ENCODE measurements at places on chromosomes 1 and 21. TPM values are rescaled to one million over a fixed set of nuclear protein-coding genes. Genes with fewer than 3 reads are reported as not detected.
A peak's percentile ranks its signal among the peaks of the same experiment; 100 is the strongest.

DNA sequence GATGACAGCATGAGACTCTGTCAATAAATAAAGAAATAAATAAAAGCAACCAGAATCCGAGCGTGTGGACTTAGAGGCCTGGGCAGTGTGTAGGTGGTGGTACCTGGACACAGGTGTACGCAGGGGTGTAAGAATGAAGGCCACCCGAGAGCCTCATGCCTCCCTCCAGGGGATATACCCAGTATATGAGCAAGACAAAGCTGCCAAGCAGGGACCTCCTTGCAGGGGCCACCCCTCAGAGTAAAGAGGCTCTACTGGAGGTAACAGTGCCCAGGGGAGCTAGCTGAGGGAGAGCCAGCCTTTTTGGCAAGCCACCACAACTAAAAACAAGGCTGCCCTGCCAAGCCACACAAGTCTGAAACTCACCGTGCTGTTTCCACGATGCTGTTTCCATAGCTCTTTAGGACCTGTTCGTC lies 179.2 kb upstream of the RAB4A start:
- DNase-seq = no peak

CLCNKB gene
- 2.9 TPM for total RNA-seq

- DNase-seq = no peak
Observed at GRCh38 chr21:38205940-38206339, 50.9 kb upstream of the KCNJ15 start.

ZFP69 gene
- 2.6 TPM for total RNA-seq

- DNase-seq = peak; percentile 76
Observed at GRCh38 chr1:32413507-32414185, 19.4 kb upstream of the BSDC1 start.

DNA sequence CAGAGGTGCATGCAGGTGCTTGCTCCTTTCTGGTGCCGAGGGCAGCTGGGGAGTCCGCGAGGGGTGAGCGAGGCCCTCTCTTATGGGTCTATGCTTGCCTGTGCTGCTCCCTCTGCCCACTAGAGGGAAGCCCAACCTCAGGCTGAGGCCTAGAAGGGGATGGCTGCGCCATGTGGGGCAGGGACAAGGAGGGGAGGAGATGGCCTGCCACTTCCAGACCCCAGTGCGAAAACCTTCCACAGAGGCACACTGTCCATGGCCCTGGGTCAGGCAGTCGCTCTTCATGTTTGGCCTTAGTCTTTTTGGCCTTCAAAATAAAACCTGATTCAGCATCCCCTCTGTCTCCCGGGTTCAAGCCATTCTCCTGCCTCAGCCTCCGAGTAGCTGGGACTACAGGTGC lies 14.0 kb downstream of the RHBG start:
- peak; percentile 55 for DNase-seq

POLR3C gene
- total RNA-seq = 14.1 TPM

FLG2 gene
- not detected for total RNA-seq

- DNase-seq = no peak
Observed at GRCh38 chr1:209988706-209989105, 50.7 kb downstream of the SYT14 start.

DNA sequence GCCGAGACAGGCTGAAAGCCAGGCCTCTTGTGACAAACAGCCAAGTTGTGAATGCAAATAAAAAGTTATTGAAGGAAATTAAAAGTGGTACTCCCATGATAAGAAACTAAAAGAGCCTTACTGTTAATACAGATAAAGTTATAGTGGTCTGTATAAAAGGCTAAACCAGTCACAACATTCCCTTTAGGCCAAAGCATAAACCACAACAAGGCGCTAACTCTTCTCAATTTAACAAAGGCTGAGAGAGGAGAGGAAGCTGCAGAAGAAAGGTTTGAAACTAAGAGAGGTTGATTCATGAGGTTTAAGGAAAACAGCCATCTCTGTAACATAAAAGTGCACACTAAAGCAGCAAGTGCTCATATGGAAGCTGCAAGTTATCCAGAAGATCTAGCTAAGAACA lies 10.7 kb downstream of the C1orf105 start:
- DNase-seq = no peak

PSRC1 gene
- total RNA-seq = 0.38 TPM

- peak; percentile 33 for DNase-seq
Observed at GRCh38 chr1:235326719-235327558, 1.0 kb downstream of the ARID4B start.

DNA sequence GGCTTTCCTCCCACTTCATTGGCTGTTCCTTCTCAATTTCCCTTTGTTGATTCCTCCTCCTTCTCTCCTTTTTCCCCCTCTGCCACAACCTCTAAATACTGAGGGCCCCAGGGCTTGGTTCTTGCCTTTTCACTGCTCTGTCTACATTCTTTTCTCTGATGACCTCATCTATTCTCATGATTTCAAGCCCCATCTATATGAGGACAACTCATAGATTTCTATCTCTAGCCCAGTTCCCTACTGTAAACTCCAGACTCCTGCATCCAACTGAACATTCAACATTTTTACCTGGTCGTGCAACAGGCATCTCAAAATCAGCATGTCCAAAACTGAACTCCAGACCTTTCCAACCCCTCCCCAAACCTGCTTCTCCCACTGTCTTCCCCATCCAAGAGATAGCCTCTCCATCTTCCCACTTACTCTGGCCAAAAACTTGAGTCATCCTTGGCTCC lies 11.5 kb upstream of the SLC9A1 start:
- DNase-seq = no peak

- DNase-seq = peak; percentile 92
Observed at GRCh38 chr1:35557118-35557610, at the start of gene KIAA0319L. Gene KIAA0319L (minus strand): TSS chr1:35557403. CDS start chr1:35554491, 2,912 bp downstream.

DNA sequence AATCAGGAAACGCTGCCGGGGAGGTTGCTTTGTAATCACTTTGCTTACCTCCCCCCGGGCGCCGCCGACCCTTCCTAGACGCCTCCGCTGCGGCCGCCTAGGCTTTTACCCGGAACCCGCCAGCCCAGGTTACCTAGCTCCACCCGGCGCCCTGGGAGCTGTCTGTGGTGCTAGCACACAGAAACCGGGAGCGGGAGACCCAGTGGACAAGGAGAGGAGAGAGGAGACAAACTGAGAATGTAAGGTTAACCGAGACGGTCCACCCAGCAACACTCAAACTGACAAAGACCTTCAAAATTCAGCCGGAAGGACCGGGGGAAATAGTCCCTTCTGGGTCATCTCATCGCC lies 9.8 kb downstream of the BARHL2 start:
- DNase-seq = no peak

SELL gene
- 2.3 TPM for total RNA-seq

GRCh38 chr1:77467741-77468140 lies 185.9 kb downstream of the AK5 start:
- DNase-seq = no peak

GRCh38 chr1:77680173-77680572 lies 2.3 kb downstream of the ZZZ3 start:
- no peak for DNase-seq

DNA sequence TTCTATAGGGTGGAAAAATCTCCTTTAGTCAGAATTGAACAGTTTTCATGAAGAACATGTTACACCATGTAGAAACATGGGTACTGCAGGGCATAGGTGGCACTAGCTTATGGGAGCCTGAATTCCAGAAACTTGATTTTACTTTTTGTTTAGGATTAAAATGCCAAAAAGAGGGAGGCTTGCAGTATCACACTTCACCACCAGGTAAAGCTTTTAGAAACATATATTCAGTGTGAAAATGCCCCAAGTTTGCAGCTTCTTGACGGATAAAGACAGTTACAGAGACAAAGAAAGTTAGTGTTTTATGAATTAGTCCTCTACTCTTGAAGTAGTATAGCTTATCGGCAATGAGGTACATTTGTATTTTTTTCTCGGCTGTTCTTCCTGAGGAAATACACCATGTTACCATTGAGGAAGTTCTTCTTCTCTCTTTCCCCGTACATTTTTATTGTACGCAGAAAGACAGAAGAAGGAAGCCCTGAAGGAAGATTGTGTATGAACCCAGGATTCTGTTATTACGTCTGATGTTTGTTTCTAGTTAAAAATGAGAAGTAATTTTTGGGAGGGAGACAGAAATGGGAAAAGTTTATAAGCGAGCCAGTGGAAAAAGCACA lies 66.1 kb downstream of the PBX1 start:
- DNase-seq = no peak

PGLYRP3 gene
- total RNA-seq = not detected

DNA sequence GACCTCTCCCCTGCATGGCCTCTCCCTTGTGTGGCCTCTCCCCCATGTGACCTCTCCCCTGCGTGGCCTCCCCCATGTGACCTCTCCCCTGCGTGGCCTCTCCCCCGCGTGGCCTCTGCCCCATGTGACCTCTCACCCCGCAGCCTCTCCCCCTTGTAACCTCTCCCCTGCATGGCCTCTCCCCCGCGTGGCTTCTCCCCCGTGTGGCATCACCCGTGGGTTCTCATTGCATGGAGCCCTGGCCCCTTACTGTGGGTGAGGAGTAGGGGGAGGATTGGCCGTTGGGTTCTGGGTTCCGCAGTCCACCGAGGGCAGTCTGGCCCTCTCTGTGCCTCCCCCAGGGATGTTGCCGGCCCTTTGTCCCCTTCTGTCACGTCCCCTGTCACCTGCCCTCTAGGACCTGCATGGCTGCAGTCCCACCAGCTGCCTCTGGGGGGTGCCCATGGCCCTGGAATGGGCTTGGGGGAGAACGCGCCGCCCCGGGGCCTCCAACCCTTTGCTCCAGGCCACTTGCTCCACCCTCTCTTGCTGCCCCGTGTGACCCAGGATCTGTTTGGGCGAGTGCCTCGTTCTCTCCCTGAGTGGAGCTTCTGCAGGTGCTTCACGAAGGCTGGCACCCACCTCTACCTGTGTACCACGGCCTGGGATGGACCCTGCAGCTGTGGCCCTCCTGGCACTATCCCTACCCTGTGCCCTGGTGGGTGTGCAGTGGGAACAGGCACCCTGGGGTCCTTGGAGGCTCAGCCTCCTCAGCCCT lies 21.3 kb downstream of the RRP1 start:
- peak; percentile 88 for DNase-seq

- DNase-seq = no peak
Observed at GRCh38 chr1:8966606-8967005, 20.9 kb downstream of the CA6 start.

DNA sequence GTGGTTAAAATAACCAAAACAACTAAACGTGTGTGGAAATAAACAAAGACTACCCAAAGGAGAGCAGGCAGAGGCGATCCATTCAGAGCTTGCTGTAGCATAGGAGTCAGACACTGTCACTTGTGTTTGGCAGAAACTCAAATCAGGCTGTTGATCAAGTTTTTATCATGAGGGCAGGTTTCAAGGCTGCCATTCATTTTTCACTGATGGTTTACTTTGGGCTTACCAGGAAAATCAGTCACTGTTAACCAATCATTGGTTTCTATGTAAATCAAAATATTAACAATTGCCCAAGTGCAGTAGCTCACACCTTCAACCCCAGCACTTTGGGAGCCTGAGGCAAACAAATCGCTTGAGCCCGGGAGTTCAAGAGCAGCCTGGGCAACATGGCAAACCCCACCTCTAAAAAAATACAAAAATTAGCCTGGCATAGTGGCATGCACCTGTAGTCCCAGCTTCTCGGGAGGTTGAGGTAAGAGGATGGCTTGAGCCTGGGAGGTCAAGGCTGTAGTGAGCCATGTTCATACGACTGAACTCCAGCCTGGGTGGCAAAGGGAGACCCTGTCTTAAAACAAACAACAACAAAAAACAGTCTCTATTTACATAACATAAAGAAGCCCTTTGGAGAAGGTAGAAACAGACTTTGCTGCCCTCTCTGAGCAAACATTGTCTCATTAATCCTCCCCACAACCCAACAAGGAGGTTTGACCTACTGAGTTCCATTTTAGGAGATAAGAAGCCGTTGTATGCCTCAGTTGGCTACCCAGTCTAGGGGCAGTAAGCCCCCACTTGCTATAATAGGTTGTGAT lies 21.1 kb upstream of the ETS2 start:
- no peak for DNase-seq

- no peak for DNase-seq
Observed at GRCh38 chr1:112651205-112651604, 23.3 kb upstream of the MOV10 start.

P3H1 gene
- 7.5 TPM for total RNA-seq

GRCh38 chr1:176521211-176521610 lies 58.2 kb downstream of the PAPPA2 start:
- no peak for DNase-seq

DNA sequence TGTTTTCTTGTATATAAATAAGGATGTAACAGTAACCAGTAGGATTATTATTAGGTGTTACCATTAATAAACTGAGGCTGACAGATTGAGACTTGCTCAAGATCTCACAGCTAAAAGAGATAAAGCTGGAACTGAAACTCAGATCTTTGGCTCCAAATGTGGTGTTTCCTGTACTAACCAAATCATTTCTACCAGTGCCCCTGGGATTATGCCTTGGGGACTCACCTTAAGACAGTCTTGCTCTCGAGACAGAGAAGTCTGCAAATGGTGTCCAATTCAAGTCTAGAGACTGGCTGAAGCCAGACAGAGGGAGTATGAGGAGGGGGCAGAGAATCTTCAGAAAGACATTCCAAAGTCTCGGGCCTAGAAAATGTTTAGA lies 593 bp upstream of the CD53 start:
- DNase-seq = no peak

DNA sequence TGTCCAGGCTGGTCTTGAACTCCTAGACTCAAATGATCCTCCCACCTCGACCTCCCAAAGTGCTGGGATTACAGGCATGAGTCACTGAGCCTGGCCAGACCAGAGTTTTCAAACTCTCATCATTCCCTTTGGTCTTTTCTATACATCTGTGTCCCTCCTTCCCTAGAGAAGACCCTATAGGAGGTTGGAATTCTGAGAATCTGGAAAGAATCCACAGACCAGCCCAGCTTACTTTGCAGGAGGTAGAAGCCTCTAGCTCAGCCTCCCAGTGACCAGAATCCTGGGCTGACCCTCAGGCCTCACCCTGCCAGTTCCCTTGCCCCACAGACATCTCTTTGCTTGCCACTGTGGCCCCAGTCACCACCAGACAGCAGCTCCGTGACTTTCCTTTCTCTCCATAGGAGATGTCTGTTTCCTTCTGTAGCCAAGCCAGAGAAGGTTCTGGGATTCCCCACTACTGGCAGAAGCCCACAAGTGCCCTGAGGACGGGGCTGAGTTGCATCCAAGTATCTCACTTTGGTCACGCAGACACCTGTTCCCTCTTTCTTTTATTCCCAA lies 34.7 kb upstream of the KHDRBS1 start:
- DNase-seq = no peak

DNA sequence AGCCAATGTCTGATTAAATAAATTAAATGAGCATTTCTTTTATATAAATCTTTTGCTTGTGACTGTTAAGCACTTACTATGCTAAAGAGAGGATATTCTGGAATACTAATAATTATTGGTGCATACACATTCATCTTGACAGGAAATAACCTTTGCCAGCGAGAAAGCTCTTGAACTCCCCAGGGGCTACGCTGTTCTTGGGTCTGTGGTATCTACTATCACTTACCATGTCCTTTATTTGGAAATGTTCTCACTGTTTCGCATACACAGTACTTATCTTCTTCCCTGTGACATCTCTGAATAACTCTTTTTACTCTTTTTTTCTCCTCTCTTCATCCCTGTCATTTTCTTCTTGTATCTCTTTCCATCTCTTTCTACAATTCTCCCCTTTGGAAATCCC lies 178.7 kb downstream of the GABPA start:
- DNase-seq = no peak

DNA sequence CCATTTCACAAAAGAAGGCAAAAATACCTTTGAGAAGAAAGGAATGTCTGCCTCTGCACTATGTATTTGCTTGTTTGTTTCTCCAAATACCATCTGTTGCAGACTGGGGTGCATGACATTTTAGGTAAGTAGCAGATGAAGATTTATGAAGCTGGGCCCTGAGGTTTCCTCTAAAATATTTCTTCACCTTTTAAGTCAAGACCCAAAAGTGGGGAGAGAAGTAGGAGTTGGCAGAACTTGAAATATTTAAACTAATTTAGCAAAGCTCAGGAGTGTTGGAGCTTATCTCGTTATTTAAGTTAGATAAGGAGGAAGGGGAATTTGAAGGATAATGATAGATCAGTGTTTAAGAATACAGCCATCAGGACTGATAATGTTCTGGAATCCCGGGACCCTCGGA lies 152.9 kb downstream of the DHRS3 start:
- no peak for DNase-seq
